ENCODE measurements at places on chromosomes 1 and 21.

GRCh38 chr1:85258536-85259117, 835 bp downstream of the C1orf52 start:
- no peak for DNase-seq

GRCh38 chr1:19684677-19685076, 20.0 kb downstream of the HTR6 start:
- no peak for DNase-seq

- DNase-seq, result no peak
Observed at GRCh38 chr1:64072089-64072793, 131.2 kb upstream of the UBE2U start.

DNA sequence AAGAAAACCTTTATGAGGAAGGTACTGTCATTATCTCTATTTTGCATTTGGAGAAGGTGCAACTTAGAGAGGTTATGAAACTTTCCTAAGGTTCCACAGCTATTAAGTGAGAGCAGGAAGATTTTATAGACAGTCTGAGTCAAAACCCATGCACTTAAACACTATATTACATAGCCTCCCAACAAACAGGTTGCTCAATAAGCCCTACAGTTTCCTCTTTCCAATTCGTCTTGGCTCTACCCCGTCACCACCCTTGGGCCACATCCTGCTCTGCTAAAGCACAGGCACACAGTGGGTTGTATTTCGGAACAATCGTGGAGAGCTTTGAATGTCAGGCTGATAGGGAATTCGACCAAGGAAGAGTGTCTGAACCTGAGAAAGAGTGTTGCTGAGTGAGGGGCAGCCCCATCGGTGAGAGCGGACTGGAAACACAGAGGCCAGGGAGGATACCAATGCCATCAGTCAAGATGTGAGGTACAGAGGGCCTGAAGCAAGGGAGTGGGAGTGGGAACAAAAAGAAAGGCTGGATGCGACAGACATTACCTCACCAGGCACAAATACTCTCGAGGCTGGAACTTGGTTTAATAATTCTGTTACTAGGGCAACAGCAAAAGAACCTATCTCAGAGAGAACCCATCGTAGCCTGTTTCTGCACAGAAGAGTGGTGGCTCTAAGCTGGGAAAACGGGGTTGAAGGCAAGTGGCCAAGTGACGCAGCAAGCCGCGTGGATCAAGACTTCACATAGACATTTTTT, 6.3 kb upstream of the LRRC52 start:
- DNase-seq, result no peak

- no peak for DNase-seq
Observed at GRCh38 chr1:60622486-60622885, 459.9 kb upstream of the NFIA start.

DNA sequence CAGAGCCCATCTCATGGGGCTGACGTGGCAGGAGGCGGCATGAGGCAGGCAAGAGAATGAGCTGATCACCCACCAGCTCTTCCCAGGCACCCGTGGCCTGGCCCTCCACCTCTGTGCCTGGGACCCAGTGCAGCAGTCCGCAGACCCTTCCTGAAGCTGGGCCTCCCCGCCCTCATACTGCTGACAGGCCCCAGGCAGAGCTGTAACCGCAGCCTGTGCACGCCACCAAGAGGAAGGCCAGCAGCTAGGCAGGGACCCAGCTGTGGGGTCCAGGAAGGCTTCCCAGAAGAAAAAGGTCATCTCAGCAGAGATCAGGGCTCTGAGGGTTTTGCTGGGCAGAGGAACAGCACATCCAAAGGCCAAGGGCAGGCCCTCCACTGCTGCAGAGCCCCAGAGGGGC, 9.8 kb upstream of the MTFR1L start:
- DNase-seq, result no peak

GRCh38 chr1:118335331-118335732, 150.3 kb upstream of the SPAG17 start:
- no peak for DNase-seq

GRCh38 chr1:45925728-45926287, 122.4 kb downstream of the MAST2 start:
- no peak for DNase-seq
